Endothelial cell (in vitro differentiated cells): ENCODE measurements at places on chromosomes 4 and X.

DNA sequence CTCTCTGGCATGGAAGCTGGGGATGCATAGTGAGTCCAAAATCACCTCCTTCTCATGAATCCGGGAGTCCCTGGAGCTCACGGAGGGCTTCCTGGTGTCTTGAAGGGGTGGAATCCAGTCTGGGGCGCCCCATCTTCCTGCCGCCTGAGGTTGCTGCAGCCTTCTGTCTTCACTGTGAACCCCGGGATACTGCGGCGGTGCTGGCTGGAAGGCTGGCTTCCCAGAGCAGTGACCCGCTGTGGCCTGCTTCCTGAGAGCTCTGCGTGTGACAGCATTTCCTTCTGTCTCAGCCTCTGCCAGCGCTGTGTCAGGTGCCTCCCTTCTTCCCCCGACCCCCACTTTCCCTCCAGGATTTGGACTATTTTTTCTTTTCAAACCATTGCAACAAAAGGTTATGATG, 98.8 kb upstream of the STOX2 start:
- DNase-seq: no peak

DNA sequence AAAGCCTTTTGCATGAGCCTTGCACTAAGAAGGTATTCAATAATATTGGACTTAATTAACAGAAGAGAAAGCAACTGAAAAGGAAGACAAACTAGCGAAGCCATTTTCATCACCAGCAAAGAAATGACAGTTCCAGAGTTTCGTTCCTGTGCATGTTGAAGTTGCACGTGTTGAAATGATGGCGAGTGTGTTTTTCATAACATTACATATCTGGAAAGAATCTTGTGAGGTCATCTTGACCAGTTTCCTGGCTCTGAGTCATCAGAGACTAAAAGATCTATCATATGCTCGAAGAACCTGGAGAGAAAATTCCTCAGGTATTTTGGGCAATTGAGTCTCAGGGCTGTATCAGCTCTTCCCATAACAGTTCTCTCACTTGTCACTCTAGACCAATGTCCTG, 106.2 kb upstream of the MAML3 start:
- no peak for DNase-seq

GRCh38 chrX:38803243-38803587, 2.0 kb downstream of the MID1IP1 start:
- DNase-seq: no peak

DNA sequence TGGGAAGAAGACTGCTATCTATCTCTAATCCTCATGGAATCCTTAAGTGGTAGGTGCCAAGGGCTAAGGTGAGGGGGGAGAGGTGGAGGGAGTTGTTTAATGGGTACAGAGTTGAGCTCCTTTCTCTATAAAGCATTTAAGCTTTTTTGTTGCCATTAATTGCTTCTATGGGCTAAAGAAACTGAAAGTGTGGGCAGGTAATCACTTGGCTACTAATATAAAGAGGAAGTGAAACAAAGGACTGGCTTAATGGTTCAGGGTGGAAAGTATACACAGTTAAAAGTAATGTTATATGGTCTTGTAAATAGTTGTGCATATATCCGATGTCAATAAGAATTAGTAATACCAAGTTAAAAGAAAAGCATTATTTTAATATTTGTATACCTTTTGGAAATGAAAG, 83.9 kb downstream of the POLA1 start:
- DNase-seq: no peak

GRCh38 chr4:168637872-168638756, 141.3 kb downstream of the PALLD start:
- DNase-seq: no peak

GRCh38 chr4:140213116-140213515, 59.1 kb upstream of the MAML3 start:
- DNase-seq: no peak

DNA sequence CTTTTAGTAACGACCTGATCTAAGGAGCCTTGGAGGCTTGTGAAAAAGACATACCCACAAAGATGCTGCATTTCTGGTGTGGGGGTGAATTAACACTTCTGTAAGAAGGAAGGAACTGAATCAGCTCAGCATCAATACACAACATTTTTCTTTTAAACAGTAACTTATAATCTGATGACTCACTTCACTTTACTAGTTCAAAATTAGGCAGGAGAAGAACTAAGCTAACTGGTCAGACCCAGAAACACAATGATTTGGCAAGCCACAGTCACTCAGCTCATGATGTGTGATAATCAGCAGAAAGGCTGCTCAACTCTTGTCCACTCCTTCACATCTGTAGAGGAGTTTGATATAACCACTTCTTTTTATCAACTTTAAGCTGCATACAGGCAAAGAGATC, 4.6 kb downstream of the MMAA start:
- DNase-seq: no peak

- peak; percentile 41 for DNase-seq
These were observed 608 bp downstream of the RAPGEF2 start for GRCh38 chr4:159103384-159103990.

DNA sequence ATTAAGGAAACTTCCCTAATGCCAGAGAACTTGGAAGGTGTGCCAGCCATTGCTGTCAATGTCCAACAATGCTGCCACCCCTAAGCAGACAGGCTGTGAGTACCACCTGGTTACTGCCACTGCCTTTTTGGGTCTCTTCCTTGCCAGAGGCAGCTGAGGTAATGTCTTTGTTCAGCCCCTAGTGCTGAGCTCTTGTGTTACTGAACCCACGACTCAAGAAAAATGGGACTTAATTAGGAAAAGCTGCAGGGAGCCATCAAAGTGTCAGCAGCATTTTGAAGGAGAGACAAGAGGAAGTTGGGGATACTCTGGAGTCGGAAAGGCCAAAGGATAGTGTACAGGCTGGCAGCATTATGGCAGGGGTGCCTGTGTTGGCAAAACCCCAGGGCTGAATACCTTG, 283.7 kb downstream of the AFF2 start:
- DNase-seq: no peak

- peak; percentile 36 for DNase-seq
These were observed 61.4 kb upstream of the LGI2 start for GRCh38 chr4:25092139-25092538.

DNA sequence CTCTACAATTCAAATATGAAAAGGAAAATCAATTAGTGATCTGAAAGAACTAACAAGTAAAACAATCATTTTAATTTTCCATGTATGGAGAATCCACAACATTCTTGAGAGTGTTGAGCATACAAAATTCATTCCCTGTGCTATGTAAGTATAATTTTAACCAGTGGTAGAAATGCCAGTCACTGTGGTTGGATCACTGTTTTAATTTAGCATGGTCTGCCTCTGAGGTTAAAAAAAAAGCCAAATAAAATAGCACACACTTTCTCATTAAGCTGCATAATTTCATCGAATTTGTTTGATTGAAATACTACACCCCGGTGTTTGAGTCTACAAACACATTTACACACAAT, 185.5 kb upstream of the STS start:
- no peak for DNase-seq

GRCh38 chr4:150591406-150591805, 9.5 kb downstream of the MAB21L2 start:
- DNase-seq: no peak

DNA sequence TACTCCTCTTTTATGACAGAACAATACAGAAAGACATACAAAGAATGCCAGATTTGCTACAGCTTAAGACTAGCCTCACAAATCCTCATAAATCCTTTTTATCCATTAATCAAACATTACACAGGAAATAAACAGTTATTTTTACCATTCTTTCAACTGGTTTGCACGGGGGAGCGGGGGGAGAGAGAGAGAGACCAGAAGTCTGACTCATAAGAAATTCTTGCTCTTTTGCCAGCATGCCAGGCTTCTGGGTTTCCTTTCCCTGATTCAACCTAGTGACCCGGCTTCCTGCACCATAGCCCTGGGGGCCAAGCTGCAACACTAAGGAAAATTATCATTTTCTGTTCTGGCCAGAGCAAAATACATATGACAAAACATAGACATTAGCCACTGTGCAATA, 6.8 kb upstream of the RRAGB start:
- DNase-seq: no peak

GRCh38 chr4:119106036-119107000, 29.3 kb upstream of the MYOZ2 start:
- DNase-seq: no peak

GRCh38 chr4:109389369-109390114, 44.1 kb upstream of the SEC24B start:
- DNase-seq: no peak

GRCh38 chr4:173698557-173699262, 168.7 kb upstream of the HAND2 start:
- no peak for DNase-seq

GRCh38 chrX:122115604-122116003, 1068.2 kb downstream of the GLUD2 start:
- DNase-seq: no peak

DNA sequence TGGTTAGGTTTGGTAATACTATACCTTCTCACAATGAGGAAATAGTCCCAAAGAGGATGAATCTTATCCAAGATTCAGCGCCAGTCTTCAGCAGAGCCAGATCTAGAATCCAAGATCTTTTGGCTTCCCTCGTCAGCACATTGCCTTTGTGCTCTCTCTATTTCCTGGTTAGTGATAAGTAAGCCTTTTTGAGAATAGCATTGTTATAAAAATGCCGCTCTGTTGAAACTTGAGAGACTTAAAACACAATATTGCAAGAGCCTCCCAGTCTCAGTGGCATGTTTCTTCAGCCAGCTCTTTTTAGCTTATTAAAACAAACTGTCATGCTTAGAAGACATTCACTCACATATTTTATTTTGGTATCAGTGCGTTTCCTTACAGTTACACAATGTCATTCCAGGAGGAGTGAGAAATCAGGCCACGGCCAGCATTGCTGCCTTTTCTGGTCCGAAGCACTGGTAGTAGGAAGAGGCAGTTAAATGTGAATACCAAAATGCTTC, 141.4 kb downstream of the KLHL8 start:
- DNase-seq: no peak

- no peak for DNase-seq
These were observed 60.5 kb upstream of the IL15 start for GRCh38 chr4:141575884-141576283.
